Left renal pelvis (tissue), 4 donors: ENCODE measurements at places on chromosomes 1 and 21. TPM values are rescaled to one million over a fixed set of nuclear protein-coding genes. Genes with fewer than 3 reads are reported as not detected.
A peak's percentile ranks its signal among the peaks of the same experiment; 100 is the strongest.

Gene PIGC
- polyA plus RNA-seq = 58.4 TPM

Gene PLA2G2D
- not detected for polyA plus RNA-seq

Gene NUP210L
- polyA plus RNA-seq = 0.09 TPM

- DNase-seq = no peak
Measured at GRCh38 chr21:37605006-37605405, 238.4 kb downstream of the DYRK1A start.

DNA sequence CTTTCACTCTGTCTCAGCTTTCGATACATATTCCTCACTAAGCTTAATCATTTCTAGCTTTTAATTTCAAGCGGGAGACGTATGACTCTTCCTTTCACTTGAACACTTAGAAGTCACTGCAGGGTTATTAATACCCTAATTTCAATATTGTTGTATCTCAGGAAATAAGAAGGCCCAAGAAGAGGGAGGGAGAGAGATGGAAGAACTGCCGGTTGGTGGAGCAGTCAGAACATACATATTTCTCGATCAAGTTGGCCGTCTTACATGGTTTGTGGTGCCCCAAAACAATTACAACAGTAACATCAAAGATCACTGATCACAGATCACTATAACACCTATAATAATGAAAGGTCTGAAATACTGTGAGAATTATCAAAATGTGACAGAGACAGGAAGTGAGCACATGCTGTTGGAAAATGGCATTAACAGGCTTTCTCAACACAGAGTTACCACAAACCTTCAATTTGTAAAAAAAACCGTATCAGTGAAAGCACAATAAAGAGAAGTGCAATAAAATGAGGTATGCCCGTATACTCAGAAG lies 145.4 kb upstream of the HP1BP3 start:
- no peak for DNase-seq

DNA sequence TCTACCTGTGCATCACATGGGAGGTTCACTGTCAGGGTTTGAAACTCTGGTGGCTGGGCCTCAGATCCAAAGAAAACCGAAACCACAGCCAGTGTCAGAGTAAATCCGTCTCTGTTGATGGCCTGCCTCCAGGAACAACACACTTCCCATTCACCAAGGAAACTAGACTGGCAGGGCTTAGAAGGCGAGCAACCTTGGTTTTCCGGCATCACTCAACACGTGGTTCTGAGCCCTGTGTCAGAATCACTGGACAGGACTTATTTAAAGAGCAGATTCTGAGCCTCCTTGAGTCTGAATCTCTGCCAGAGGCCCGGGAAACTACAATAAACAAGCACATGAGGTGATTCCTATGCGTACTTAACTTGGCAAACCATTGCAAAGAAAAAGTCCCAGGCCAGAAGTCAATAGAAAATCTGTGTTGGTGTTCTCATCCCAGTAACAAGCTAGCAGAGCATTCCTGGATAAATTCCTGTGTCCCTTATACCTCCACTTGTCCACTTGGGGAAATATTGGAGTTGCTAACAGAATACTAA lies 70.0 kb downstream of the KCTD3 start:
- no peak for DNase-seq

DNA sequence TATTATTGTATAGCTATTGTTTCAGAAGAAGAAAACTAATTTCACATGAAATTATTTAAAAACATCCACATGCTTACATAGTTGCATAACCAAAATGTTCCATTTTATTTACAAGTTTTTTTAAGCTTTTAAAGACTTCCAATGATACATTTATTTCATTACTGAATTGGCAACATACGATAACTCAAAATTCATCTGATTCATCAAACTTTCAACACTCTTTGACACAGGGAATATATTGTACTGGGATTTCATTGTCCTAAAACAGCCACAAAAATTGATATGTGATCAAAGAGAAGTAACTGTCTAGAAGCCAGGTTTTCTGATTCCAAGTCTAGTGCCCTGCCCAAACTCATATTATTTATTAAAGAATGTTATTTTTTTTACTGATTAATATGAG lies 131.4 kb upstream of the USP24 start:
- DNase-seq = no peak

GRCh38 chr1:11377001-11377583 lies 101.9 kb upstream of the DISP3 start:
- DNase-seq = no peak

- DNase-seq = no peak
Measured at GRCh38 chr1:44328671-44329416, 26.2 kb downstream of the ERI3 start.

GRCh38 chr21:18138507-18138906 lies 106.1 kb upstream of the CHODL start:
- DNase-seq = no peak

GRCh38 chr1:85449356-85449755 lies 15.6 kb downstream of the DDAH1 start:
- no peak for DNase-seq

- DNase-seq = peak; percentile 29
Measured at GRCh38 chr21:17387030-17387617, 125.7 kb upstream of the CXADR start.

DNA sequence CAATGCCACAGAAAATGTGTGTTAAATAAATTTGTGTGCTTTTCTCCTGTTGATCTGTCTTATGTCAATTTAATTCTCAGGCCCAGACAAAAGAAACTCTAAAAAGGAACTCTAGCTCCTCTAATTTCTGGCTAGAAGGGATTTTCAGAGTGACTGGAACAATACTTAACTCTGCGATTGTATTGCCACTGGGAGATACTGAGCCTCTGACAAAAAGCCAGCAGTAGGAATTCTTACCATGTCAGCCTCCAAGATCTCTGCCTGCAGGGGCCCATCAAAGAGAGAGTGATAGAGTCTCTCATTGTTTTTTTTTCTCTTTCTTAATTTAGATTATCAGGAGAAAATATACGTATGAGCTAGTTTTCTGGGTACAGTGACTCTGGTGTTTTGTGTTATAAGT lies 1165.7 kb downstream of the BRINP3 start:
- no peak for DNase-seq

DNA sequence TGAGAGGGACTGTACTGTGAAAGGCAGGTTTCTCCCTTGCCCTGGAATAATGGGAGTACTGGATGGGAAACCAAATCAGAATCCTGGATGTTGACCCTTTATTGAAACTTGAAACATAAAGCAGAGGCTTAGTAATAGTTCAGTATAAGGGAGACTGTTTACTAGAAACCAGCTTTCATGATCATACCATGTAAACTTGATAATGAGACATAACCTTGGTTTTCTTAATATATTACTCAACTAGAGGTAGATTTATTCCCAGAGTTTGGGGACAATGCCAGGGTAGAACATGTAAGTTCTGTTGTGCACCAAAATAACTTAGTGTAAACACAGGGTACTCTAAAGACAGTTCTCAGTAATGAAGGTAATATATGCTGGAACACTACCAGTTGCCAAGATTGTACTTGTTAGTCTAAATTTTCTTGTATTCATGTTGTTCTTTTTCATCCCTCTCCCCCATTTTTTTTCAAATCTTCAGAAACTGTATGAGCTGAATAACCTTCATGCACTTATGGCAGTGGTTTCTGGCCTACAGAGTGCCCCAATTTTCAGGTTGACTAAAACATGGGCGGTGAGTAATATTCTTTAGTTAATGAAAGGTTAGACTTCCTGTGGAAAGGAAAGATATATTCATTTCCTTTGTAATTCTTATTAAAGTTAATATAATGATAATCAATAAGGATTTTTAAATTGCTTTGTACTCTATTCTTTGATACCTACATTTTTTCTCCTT lies 49.6 kb downstream of the ANGPTL1 start:
- no peak for DNase-seq

GRCh38 chr1:153880962-153881361 lies 41.8 kb downstream of the GATAD2B start:
- DNase-seq = peak; percentile 92

- DNase-seq = no peak
Measured at GRCh38 chr1:224427346-224427745, 7.3 kb downstream of the WDR26 start.

- no peak for DNase-seq
Measured at GRCh38 chr1:29903548-29904166, 667.3 kb downstream of the PTPRU start.

- DNase-seq = no peak
Measured at GRCh38 chr21:42525676-42526378, 12.2 kb downstream of the SLC37A1 start.

- DNase-seq = no peak
Measured at GRCh38 chr1:209768354-209768774, 12.5 kb downstream of the TRAF3IP3 start.
